ENCODE measurements at places on chromosomes 6 and 20.
A peak's percentile ranks its signal among the peaks of the same experiment; 100 is the strongest.

GRCh38 chr6:119138906-119139541 is 60.6 kb upstream of the FAM184A start:
- H3K4me1 ChIP-seq: peaks cover 16% of the 10 kb centered on the region
- no peak overlapping the region for H3K4me3 ChIP-seq
- no peaks in the 10 kb centered on the region for H3K27me3 ChIP-seq
- H3K36me3 ChIP-seq: no peaks in the 10 kb centered on the region

GRCh38 chr6:13485923-13486562 is 1.4 kb downstream of the GFOD1 start:
- H3K4me3 ChIP-seq: peak overlapping the region; percentile 92
- H3K36me3 ChIP-seq: peaks cover 15% of the 10 kb centered on the region
- DNase-seq: peak; percentile 33
- H3K27ac ChIP-seq: peak overlapping the region; percentile 84
- peaks cover 7% of the 10 kb centered on the region for H3K27me3 ChIP-seq
- H3K4me1 ChIP-seq: peaks cover 43% of the 10 kb centered on the region

GRCh38 chr6:144378437-144378836 is 93.3 kb downstream of the UTRN start:
- no peak overlapping the region for H3K27ac ChIP-seq
- DNase-seq: no peak
- H3K36me3 ChIP-seq: peaks cover 24% of the 10 kb centered on the region

- no peak overlapping the region for H3K4me3 ChIP-seq
- H3K4me1 ChIP-seq: peaks cover 37% of the 10 kb centered on the region
- peaks cover 2% of the 10 kb centered on the region for H3K36me3 ChIP-seq
- no peak for DNase-seq
- peak overlapping the region; percentile 68 for H3K27ac ChIP-seq
- peaks cover 56% of the 10 kb centered on the region for H3K27me3 ChIP-seq
Measured at GRCh38 chr6:16947375-16948015, 154.4 kb upstream of the STMND1 start.

DNA sequence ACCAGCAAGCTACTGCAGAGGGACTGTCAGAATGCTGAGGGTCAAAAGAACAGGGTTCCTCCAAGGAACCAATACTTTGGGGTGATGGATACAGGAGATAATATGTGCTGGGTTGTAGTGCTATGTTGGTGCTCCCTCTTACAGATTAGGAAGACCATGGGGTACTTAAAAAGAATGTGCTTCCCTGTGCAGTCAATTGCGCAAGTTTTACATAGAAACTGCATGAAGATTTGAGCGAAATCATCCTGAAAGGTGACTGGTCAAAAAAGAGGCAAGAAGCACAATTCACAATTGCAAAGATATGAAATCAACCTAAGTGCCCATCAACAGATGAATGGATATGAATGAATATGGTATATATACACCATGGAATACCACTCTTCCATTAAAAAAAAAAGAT is 33.9 kb downstream of the GABRR1 start:
- no peak overlapping the region for H3K4me3 ChIP-seq
- no peaks in the 10 kb centered on the region for H3K4me1 ChIP-seq
- no peak overlapping the region for H3K27ac ChIP-seq
- no peaks in the 10 kb centered on the region for H3K36me3 ChIP-seq
- H3K27me3 ChIP-seq: peaks cover 12% of the 10 kb centered on the region
